Prostate gland (tissue), 2 donors: ENCODE measurements at places on chromosomes 5 and 9. TPM values are rescaled to one million over a fixed set of nuclear protein-coding genes. Genes with fewer than 3 reads are reported as not detected.
A peak's percentile ranks its signal among the peaks of the same experiment; 100 is the strongest.

DNA sequence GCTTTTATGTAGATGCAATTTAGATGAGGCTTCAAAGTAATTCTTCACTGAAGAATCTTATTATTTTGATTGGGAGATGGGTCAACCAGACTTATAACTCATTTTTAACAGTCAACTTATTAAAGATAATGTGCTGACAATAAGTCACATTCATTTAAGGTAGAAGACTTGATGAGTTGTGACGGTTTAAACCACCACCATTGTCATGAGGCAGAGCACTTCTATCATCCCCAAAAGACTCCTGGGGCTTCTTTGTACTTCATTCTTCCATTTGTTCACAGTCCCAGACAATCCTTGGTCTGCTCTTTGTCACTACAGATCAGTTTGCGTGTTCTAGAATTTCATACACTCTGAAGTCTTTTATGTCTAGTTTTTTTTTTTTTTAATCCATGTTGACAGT is 346.1 kb downstream of the RASEF start:
- no peak for DNase-seq

DNA sequence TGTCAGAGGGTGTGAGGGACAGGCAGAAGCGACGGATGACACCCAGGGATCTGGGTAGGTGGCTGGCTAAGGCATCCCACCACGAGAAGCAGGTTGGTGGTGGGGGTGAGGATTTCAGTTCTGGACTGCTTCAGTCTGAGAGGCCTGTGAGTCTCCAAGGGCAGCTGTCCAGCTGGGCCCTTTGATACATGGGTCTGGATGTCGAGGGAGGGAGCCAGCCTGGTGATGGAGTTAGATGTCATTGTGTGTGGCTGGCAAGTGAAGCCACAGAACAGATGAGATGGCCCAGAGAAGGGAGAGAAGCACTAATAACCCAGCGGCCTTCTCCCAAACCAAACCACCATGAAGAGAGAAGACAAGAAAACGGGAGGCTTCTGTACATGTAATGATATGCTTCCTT is 11.1 kb downstream of the MED27 start:
- no peak for DNase-seq

DNA sequence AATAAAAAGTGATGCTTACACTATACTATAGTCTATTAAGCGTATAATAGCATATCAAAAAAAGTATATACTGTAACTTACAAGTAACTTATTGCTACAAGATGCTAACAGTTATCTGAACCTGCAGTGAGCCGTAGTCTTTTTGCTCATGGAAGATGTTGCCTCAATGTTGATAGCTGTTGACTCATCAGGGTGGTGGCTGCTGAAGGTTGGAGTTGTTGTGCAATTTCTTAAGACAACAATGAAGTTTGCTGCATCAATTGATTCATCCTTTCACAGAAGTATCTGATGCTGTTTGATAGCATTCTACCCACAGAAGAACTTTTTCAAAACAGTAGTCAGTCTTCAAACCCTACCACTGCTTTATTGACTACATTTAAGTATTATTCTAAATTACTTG is 7.8 kb upstream of the C9orf40 start:
- no peak for DNase-seq

The PDCD1LG2 gene
- 1.4 TPM for total RNA-seq

DNA sequence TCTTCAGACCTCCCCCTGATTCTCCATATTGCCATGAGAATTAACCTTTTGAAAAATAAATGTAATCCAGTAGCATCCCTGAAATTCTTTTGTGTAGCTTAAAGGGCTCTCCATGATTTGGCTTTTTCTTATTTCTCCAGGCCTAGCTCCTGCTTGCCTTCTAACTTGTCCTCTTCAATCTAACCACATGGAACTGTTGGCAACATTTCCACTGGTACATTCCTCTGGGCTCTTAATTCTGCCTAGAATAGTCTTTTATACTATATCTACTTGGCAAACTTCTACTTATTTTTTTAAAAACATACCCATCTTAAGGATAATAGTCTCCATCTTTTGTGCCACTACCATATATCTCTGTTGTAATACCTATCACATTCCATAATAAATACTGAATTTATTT is 54.1 kb downstream of the GNG10 start:
- DNase-seq: no peak

The PCA3 gene
- 0.14 TPM for total RNA-seq

- DNase-seq: no peak
These were observed 149.7 kb downstream of the GCNT1 start for GRCh38 chr9:76608575-76609273.

DNA sequence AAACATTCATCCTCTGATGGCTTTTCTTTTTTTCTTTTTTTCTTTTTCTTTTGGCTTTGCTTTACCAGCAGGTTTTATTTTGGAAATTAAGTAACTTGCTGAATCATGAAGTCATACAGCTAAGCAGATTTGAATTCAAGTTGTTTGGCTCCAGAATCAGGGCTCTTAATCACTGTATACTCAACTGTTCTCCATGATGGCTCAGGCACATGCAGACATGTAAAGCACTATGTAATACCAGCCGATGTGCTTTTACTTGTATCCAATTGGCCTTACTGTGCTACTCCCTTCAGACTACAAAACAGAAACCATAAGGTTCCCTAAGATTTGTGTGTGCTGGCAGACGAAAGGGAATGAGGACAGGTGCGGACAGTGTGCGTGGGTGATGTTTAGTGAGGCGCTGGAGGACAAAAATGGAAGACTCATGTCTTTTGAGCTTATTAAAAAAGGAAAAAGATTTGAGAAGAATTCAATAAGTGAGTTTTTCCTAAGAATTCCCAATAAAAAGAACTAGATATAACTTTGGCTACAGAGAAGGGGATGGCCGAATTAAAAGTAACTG is 44.7 kb upstream of the OTP start:
- no peak for DNase-seq

- DNase-seq: no peak
These were observed 31.5 kb downstream of the GAPVD1 start for GRCh38 chr9:125293134-125293533.

DNA sequence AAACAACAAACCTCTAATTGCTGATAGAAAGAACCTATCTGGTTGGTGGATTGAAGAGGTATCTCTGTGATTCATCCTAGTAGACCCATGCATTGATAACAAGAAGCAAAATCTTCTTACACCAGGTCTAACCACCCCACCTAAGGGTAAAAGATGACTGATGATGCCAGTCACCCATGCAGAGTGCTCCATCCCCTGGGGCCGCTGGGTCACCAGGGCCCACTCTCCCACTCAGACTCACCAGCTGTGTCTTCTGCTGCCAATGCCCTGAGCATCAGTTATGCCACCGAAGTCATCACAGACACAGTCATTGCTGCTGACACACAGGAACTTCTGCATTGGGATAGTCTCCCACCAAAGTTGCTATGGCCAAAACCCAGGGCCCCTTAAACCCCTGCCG is 44.7 kb upstream of the ERCC6L2 start:
- no peak for DNase-seq

The FOXD4L6 gene
- 0.09 TPM for total RNA-seq

DNA sequence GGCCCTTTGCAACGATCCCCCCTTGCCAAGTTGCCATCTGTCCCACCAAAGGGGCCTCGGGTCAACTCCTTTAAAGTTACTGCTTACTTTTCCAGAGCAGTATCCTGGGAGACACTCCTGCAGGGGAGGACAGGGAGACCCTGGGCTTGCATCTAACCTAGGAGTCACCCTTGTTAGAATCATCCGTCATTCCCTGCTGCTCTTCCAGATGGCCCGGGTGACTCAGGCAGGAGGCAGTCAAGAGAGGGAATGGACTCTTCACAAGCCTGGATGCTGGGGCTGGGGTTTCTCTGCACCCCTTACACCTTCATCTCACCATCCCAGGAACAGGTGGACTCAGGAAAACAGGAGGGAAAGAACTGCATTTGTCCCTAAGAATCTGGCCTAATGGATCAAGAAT is 175.6 kb downstream of the GABBR2 start:
- no peak for DNase-seq

The OBP2B gene
- total RNA-seq: 1.6 TPM

The ZBED3 gene
- total RNA-seq: 11.9 TPM

- DNase-seq: no peak
These were observed 435.7 kb downstream of the DMAC1 start for GRCh38 chr9:7363777-7364477.

GRCh38 chr9:78863531-78863930 is 566.6 kb downstream of the PSAT1 start:
- DNase-seq: no peak

The SPATA31A3 gene
- total RNA-seq: not detected

GRCh38 chr5:157547941-157548512 is 27.5 kb downstream of the ADAM19 start:
- no peak for DNase-seq

DNA sequence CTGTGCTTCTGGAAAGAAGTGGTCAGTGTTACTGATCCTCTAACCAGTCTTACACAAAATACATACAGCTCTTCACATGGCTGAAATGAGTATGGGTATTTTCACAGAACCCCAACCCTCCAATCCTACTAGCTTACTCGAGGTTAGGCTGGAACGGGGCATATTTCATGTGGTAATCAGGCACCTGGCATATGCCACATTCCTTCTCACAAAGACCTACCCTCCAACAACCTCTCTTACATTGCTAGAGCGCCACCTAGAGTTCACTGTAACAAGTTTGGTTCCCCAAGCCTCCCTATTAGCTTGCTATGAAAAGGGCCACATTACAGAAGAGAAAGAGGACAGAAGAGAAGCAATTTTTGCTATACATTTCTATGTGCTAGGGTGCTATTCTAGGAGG is 597.3 kb downstream of the PRELID2 start:
- DNase-seq: peak; percentile 31

DNA sequence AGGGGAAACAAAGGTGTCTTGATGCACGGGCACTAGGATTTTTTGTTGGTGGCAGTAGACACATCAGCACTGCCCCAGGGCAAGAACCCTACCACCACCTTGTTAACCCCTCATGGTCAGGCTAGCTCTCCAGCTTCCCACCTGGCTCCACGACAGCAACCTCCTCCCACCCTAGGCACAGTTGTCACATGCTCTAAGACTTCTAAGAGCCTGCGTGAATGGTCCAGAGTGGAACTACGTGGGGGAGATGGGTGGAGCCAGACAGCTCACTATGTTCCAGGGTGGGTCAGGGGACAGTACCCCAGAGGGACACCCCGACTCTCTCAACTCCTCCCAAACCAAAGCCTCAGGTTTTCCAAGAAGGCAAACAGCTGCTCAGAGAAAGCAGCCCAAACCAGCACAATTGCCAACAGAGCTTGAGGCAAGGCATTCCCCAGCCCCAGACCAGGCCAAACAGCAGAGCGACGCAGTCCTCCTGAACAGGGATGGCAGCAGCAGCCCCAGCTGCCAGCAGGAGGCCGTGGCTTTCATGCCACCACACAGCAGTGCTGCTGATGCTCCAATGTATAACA is 78.0 kb downstream of the NRG2 start:
- DNase-seq: no peak

DNA sequence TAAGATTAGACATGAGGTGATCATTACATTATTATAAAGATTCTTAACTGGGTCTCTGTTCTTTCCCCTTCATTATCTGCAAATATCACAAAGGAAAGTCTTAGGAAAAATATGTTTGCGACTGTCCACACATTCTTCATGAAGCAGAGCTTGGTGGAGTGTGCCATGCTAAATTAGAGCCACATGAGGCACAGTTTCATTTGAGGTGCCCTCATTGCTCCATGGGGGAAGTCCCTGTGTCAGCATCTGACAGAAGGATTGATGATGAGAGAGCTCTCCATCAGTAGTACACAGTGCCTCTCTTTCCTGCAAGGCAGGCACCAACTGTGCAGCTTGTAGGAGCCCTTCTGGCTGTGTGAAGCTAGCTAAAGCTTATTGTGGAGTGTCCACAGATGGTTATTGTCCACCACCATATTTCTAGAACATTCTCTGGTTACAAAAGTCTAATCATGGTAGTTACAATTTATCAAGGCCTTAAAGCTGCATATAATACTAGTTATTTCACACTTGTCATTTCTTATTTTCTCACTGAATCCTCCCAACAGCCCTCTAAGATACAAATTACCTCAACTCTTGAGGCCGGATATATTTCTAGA is 63.9 kb downstream of the C9orf152 start:
- DNase-seq: no peak

The FOXD4L5 gene
- not detected for total RNA-seq
